CD4-positive, CD25-positive, alpha-beta regulatory T cell (primary cell): ENCODE measurements at places on chromosomes 2 and 18.

GRCh38 chr2:196610796-196611195 lies 28.7 kb upstream of the CCDC150 start:
- no peak for DNase-seq

DNA sequence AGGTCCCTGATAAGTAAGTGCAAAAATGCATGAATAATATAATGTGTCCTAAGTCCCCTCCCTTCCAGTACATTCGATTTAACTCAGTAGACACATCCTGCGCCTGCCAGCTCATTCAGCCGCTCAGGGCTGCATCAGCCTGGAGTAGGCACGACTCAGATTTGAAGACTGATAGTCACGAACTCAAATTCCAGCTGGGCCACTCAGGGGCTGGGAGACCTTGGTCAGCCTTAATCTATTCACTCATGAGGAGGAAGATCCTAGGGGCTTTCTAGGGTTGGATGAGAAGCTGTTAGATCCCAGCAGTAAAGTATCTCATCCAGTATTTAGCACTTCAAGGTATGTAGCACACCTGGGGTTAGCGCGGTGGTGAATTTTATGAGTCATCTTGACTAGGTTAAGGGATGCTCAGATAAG lies 98.9 kb upstream of the ODC1 start:
- DNase-seq = no peak

GRCh38 chr2:231211486-231211885 lies 13.1 kb downstream of the ARMC9 start:
- DNase-seq = no peak

- DNase-seq = peak; percentile 95
Observed at GRCh38 chr2:127081826-127082633, 24.9 kb downstream of the BIN1 start.

- DNase-seq = no peak
Observed at GRCh38 chr2:235149736-235150135, 197.9 kb downstream of the SH3BP4 start.

GRCh38 chr2:29783666-29784065 lies 137.7 kb downstream of the ALK start:
- no peak for DNase-seq

DNA sequence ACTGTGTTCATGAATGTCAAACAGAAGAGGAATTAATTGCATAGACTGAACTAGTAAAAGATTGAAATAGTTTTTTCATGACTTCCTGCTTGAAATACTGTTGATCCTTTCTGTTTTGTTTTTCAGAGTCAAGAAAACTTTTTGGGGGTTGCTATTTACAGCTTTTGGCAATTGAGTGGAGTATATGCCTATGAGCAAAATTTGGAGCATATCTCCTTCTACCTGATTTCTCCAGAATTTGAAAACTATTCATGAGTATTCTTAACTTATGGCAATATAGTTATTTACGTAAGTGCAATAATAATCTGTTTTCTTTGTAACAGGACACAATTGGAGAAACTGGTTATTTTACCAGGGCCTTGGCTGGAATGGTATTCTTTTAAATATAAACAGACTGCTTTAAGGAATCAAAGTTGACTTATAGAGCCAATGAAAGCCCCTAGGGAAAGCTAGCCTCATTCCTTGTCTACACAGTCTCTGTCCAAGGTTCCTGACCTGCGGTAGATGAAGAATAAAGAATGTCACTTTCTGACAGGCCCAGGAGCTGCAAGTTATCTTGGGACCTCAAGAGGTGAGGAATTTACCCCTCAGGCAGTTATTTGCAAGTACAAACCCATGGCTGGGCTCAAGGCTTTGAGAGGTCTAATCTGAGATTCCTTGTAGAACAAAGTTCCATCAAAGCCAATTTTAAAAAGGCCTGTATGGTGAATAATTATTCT lies 193.5 kb upstream of the NDUFV2 start:
- DNase-seq = no peak

DNA sequence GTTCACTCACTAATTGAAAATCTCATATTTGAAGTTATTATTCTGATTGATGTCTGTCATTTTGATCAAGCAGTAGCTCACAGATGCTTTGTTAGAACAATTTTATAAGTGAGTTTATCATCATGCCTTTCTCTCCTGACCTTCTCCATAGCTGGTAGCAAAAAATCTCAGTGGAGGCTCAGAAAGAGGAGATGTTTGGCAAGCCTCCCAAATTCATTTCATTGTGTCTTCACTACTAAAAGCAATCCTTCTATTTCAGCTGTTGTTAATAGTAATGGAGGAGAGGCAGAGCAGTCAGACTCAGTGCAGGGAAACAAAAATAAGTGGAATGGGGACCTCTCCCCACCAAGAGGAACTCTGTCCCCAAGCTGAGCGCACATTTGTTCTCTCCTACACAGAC lies 2127.8 kb upstream of the CELF4 start:
- no peak for DNase-seq

DNA sequence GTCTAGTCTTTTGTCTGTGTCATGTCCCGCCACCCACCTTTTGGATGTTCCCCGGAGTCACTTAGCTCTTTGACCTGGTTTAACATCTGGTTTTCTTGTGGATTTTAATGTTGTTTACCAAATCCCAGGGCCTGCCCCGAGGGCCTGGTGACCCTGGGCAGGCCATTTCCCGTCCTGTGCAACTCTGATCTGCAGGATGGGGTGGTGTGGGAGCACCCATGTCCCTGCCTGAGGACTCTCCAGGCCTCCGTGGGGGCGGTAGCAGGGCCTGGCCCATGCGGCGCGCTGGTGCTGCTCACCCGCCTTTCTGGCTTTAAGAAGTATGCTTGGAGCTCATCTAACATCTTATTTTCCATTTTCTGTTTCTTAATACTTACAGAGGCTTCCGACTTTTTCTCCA lies 10.7 kb downstream of the RAMP1 start:
- DNase-seq = no peak

DNA sequence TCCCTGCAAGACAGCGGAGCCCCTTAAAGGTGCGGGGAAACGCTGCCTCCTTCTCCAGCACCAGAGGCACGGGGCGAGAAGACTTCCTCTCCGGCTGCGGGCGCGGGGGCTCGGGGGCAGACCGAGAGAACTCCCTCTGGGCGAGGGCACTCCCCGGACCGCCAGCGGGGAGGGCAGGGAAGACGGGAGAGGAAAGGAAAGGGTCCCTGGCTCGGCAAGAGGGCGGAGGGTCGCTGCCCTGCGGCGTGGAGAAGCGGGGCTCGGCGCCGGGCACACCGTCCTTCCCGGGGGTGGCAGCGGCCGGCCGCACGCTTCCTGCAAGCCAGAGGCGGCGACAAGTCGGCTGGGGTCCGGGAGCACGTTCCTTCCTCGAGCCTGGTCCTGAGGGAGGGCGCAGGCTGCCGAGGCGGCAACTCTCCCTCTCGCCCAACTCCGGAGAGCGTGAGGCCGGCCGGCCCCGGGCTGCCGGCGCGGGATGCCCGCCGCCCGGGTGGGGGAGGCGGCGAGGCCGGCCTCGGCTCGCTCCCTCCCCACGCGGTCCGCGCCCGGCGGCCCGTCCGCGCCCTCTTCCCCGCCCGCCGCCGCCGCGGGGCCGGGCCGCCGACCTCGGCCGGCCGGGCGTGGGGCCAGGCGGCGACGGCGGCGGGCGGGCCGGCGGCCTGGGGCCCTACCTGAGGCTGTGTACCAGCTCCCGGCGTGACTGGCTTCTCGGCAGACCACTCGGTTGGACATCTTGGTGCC lies 1.1 kb downstream of the MEMO1 start:
- DNase-seq = peak; percentile 59

GRCh38 chr2:102509749-102510148 lies 36.7 kb downstream of the SLC9A4 start:
- no peak for DNase-seq

DNA sequence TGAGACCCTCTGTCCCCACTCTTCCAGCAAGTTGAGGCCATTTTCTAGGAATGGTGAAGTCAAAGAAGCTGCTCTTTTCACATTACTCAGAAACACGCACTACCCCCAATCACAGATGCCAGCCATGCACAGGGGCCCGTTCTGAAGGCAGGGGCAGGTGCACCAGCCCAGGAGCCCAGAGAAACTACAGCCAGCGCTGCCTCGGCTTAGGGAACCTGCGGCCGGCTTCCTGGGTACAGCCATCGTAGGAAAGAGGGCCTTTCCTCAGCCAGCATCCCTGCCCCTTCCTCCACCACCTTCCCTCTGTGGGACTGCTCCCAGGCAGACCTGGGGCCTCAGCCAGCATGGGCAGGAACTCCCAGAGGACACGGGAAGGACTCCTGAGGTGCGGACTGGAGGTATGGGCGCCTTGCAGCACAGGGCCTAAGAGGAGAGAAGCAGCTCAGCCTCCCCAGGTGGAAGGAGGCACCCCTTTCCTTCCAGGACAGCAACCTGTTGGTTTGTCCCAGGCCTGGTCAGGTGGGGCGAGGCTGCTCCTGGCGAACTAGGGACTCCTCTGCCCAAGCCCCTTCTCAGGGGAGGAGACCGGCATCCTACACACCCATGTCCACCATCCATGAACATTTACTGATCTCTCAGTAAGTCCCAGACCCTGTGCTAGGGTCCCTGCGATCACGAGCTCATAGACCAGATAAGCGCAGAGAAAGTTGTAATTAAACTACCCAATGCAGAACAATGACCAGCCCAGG lies 99.0 kb upstream of the ID2 start:
- DNase-seq = no peak

GRCh38 chr18:53991805-53992204 lies 232.7 kb downstream of the MBD2 start:
- no peak for DNase-seq

- no peak for DNase-seq
Observed at GRCh38 chr2:95014126-95014708, 11.3 kb upstream of the MAL start.

- no peak for DNase-seq
Observed at GRCh38 chr2:45370369-45370768, 240.7 kb downstream of the SRBD1 start.

GRCh38 chr2:58137221-58137620 lies 90.6 kb downstream of the VRK2 start:
- no peak for DNase-seq

- no peak for DNase-seq
Observed at GRCh38 chr2:8803658-8804379, 33.6 kb downstream of the KIDINS220 start.

DNA sequence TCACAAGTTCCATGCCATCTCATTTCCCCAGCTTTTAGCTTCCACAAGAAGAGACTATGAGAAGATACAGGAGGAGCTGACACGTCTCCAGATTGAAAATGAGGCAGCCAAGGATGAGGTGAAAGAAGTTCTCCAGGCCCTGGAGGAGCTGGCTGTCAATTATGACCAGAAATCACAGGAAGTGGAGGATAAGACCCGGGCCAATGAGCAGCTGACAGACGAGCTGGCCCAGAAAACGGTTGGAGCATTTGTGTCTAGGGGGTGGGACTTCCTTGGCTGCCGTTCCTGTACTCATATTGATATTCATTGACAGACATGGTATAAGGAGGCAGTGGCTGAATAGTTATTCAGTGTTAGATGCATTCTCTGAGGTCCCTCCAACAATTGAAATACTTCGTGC lies 57.2 kb upstream of the LYPD6B start:
- no peak for DNase-seq

- no peak for DNase-seq
Observed at GRCh38 chr2:100513650-100514049, 43.4 kb downstream of the NMS start.

- DNase-seq = no peak
Observed at GRCh38 chr2:236976266-236977062, 109.2 kb upstream of the COPS8 start.

- DNase-seq = no peak
Observed at GRCh38 chr2:215693193-215693998, 257.5 kb upstream of the FN1 start.
